ENCODE measurements at places on chromosomes 11 and 22. TPM values are rescaled to one million over a fixed set of nuclear protein-coding genes. Genes with fewer than 3 reads are reported as not detected.

The HTR3B gene
- 0.11 TPM for polyA plus RNA-seq

The KCNK7 gene
- polyA plus RNA-seq, result 0.40 TPM

The IGF2 gene
- polyA plus RNA-seq, result 118 TPM

The VSIG10L2 gene
- polyA plus RNA-seq, result not detected

DNA sequence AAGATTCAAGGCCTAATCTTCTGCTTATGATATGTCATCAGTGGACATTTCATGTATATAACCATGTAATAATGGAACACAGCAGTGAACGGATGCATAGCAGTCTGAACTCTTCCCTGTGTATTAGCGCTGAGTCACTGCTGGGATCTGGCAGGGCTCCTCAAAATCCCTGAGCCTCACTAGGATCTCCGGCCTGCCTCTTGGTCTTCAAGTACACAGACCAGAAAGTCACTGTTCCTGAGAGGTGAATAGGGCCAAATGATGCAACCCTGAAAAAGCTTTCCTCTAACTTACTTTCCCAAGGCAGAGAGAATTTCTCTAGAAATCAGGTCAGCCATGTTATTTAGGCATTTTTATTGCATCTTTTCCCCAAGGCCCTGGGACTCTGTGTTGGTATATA, 35.0 kb downstream of the POU2AF1 start:
- H3K27ac ChIP-seq, result no peak overlapping the region
- H3K4me3 ChIP-seq, result no peak overlapping the region
- H3K27me3 ChIP-seq, result no peaks in the 10 kb centered on the region
- no peaks in the 10 kb centered on the region for H3K36me3 ChIP-seq
- DNase-seq, result no peak
- H3K4me1 ChIP-seq, result no peaks in the 10 kb centered on the region

GRCh38 chr22:49785046-49785521, 42.6 kb downstream of the BRD1 start:
- H3K27me3 ChIP-seq, result no peaks in the 10 kb centered on the region
- peaks cover 71% of the 10 kb centered on the region for H3K36me3 ChIP-seq
- no peak overlapping the region for H3K27ac ChIP-seq
- DNase-seq, result no peak

GRCh38 chr11:119295178-119295577, 21.8 kb downstream of the MCAM start:
- DNase-seq, result no peak
- H3K27ac ChIP-seq, result no peak overlapping the region
- H3K4me1 ChIP-seq, result peaks cover 3% of the 10 kb centered on the region
- no peaks in the 10 kb centered on the region for H3K27me3 ChIP-seq

DNA sequence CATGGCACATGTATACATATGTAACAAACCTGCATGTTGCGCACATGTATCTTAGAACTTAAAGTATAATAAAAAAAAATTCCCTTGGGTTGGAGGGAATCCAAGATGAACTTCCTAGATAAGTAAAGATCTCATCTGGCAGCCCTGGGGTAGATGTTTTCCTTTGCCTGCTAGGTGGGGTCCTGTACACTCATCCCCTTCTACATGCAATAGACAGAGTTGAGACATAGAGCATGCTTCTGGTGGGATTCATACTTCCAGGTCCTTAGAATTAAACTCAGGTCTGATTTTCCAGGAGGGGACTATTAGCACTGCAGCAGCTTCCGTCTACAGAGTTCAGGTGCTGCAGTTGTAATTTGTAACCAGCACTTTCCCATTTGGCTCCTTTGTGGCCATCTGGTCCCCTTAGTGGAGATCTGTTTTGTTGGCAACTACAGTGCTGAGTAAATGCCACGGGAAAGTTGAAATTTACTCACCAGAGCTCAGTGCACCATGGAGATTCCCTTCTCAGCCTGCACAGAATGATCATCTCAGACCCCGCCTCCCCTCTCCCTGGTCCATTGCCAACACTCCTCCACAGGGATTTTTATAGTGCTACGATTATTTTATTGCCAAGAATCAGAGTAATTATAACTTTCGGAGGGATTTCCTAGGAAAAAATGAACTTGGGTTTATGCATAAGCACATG, 220.1 kb upstream of the E2F8 start:
- H3K27me3 ChIP-seq, result no peaks in the 10 kb centered on the region
- H3K4me1 ChIP-seq, result no peaks in the 10 kb centered on the region
- no peaks in the 10 kb centered on the region for H3K36me3 ChIP-seq
- DNase-seq, result peak; percentile 57

DNA sequence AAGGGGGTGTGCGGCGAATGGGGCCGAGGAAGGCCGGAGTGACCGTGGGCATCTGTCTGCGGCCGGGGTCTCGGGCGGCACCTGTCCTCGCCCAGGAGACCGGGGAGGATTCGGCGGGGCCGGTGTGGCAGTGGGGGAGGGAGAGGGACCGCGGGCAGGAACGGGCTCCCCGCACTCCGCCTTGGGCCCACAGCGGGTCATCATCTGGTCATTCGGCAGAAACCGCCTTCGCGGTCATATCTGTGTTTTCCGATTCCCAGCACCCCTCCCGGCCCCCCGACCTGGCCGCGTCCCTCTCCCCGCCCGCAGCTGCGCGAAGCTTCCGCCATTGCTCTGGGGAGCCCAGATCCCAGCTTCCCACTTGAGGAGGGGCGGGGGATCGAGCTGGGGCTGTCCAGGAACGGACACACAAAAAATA, 824 bp upstream of the CBX6 start:
- peak overlapping the region; percentile 88 for H3K4me3 ChIP-seq
- peak overlapping the region; percentile 89 for H3K27ac ChIP-seq
- H3K4me1 ChIP-seq, result peaks cover 36% of the 10 kb centered on the region
- peak; percentile 80 for DNase-seq
- no peaks in the 10 kb centered on the region for H3K27me3 ChIP-seq

- no peaks in the 10 kb centered on the region for H3K36me3 ChIP-seq
- H3K27ac ChIP-seq, result no peak overlapping the region
- no peak for DNase-seq
- H3K27me3 ChIP-seq, result no peaks in the 10 kb centered on the region
Observed at GRCh38 chr22:25898707-25899365, 156.8 kb downstream of the MYO18B start.

DNA sequence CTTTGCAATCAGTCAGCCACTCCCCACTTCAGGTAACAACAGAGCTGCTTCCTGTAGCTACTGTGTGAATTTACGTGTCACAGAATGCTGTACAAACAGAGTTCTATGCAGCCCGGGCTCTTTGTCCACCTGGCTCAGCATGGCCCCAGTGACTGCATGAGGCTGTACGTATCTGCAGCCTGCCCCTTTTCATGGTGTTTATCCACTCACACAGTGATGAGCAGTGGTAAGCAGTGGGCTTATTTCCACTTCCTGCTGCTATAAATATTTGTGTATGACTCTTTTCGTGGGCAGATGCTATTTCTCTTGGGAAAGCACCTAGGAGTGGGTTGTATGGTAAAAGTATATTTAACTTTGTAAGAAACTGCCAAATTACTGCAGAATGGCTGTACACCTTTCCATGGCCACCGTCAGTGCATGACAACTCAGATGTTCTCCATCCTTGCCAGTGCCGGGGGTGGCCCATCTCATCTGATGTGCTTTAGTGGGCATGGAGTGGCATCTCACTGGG, 43.3 kb downstream of the MYEOV start:
- DNase-seq, result no peak
- no peaks in the 10 kb centered on the region for H3K36me3 ChIP-seq
- H3K4me1 ChIP-seq, result no peaks in the 10 kb centered on the region
- no peak overlapping the region for H3K27ac ChIP-seq

DNA sequence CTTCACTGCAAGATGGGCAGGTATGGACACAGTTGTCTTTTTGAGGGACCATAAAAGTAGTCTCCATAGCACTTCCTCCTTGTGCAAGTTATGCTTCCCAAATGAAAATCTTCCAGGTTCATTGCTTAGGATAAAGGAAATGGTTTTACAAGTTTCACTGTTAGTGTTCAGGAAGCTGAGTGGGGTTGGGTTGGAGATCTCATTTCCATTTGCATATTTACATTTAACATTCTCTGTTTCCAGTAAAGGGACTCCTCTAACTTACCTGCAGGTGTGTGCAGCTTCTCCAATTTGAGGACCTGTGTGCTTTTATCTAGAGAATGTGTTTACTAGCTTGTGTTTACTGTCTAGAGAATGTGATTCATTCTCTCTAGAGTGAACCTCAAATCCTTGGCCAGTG, 141.3 kb upstream of the POU2AF2 start:
- no peak overlapping the region for H3K27ac ChIP-seq
- H3K4me3 ChIP-seq, result no peak overlapping the region

DNA sequence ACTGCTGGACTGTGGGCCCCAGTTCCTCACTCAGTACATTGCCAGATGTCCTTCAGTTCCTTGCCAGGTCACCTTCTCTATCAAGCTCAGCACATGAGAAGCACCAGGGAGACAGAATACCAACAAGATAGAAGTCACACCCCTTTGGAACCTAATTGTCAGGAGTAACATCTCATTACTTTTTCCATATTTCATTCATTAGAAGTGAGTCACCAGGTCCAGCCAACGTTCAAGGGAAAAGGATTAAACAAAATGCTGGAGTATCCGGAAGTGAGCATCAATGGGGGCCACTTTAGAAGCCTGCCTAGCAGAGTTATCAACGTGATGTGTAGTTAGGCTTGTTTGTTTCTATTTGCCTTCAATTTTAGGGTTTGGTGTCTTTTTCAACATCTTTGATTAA, 569.3 kb downstream of the MIAT start:
- no peaks in the 10 kb centered on the region for H3K27me3 ChIP-seq
- no peak for DNase-seq
- H3K4me3 ChIP-seq, result no peak overlapping the region
- no peak overlapping the region for H3K27ac ChIP-seq
- H3K4me1 ChIP-seq, result no peaks in the 10 kb centered on the region

GRCh38 chr11:36195496-36196354, 93.5 kb downstream of the COMMD9 start:
- no peaks in the 10 kb centered on the region for H3K36me3 ChIP-seq
- peak; percentile 42 for DNase-seq
- no peaks in the 10 kb centered on the region for H3K4me1 ChIP-seq
- no peak overlapping the region for H3K4me3 ChIP-seq
- H3K27me3 ChIP-seq, result no peaks in the 10 kb centered on the region
- no peak overlapping the region for H3K27ac ChIP-seq
